ENCODE measurements at places on chromosomes 13 and 19.

DNA sequence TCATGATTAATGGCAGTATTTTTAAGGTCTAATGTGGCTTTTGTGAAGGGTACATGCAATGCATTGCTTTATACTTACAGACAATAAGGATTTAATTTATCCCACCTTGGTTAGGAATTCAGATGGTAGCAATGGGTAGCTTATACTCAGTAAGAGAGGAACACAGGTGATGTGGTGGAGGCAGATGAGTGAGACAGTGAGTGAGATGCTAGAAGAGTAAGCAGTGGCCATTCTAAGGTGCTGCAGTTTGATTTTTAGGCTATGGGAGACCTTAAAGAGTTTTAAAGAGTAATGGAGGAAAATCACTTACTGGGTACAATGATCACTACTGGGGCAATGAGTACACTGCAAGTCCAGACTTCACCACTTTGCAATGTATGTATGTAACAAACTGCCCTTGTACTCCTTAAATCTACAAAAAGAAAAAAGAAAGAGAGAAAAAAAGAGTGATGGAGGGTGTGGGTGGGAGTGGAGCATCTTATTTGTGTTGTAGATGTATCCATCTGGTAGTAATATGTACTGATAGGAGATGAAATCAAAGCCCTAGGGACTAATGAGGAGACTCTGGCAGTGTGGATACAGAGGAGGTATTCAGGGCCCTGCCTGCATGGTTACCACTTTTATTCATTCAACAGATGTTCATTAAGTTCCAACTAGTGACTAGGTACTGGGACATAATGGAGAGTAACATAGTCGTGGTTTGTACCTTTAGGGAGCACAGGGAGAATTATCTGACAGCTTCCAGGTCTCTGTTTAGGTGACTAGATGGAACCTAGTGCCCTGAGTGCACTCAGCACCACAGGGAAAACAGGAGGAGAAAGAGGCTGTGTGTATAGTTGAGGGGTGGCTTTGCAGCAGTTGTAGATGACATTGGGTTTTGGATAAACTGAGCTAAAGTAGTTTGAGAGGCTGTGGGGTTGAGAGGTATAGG, 99.0 kb downstream of the GPC6 start:
- DNase-seq = no peak

DNA sequence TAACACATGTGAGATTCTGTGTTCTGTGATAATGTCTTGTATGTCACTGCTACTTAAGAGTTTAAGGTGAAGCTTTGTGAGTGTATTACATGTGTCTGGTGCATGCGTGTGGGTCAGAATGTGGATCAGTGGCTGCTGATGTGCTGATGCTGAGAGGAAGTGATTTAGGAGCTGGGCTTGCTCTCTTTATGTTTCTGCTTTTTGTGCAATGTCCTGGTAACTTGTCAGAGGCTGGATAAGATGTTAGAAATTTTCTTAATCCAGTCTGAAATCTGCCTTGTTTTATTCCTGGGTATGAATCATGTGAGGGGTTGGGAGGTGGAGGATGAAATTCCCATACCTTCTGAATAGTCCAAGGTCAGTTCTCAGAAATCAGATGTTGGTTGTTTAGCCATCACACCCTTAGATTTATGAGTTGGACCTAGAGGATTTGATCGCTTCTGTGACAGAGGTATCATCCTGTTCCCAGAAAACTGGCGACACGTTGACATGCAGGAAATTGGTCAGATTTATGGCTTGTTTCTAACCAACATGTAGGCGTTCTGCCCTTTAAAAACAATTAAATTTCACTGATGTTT, 24.5 kb upstream of the CXCL17 start:
- no peak for DNase-seq

GRCh38 chr19:18292462-18292809, 11.0 kb upstream of the JUND start:
- peak; percentile 71 for DNase-seq

GRCh38 chr19:19628501-19629134, 598 bp upstream of the LPAR2 start:
- peak; percentile 86 for DNase-seq

DNA sequence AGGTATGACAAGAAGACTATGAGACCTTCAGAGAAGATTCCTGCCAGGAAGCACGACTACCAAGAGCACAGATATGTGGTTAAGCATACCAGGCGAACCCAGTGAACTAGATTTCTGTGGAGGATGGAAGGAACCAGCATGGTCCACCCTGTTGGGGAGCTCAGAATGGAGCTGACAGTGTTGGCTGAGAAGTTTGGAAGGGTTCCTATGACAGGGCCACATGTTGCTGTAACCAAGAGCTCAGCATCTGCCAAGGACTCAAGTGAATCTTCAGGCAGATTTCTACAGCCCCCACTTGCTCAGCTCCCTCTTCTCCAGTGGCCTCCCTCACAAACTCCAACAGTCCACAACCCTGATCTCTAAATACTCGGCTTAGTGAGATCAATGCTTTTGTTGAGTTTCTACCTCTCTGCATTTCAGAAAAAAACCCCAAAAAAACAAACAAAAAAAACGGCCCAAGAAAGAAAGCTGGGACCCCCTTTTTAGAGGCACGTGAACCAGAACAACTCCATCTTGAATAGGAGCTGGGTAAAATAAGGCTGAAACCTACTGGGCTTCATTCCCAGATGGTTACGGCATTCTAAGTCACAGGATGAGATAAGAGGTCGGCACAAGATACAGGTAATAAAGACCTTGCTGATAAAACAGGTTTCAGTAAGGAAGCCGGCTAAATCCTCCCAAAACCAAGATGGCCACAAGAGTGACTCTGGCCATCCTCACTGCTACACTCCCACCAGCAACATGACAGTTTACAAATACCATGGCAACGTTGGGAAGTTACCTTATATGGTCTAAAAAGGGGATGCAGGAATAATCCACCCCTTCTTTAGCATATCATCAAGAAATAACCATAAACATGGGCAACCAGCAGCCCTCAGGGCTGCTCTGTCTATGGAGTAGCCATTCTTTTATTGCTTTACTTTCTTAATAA, 691.1 kb downstream of the UQCRFS1 start:
- no peak for DNase-seq

DNA sequence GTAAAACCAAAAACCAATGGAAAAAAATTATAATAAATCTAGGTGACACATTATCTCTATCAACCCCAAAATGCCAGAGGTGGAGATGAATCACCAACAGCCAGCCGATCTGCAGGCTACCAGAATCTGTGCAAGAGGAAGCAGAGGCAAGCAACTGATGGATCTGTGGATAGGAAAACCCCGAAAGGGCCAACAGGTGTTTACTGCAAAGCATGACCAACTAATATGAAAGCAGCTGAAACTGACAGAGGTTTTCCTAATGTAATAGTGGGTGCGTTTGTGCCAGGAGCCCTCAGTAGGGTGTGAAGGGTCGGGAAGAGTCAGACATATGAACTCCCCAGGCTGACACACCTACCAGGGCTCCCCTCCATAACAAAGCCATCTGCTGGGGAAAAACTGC, 554.6 kb downstream of the RFC3 start:
- DNase-seq = no peak

DNA sequence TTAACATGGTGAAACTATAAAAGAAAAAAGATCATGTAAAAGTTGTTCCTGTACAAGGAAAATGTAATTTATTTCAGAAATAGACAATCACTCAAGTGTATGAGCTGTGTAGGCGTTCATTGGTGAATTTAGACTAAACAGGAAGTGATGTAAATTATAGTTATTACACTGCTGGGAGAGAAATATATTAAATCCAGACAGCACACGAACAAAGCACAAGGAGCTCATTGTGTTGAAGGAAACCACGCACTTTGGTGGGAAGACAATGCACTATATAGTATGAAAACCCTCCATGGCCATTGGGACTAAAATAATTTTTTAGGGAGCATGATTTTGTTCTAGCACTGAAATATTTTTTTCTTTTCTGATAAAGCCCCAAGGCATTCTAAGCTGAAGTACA, 450.5 kb downstream of the KLF12 start:
- DNase-seq = no peak

- DNase-seq = no peak
Measured at GRCh38 chr13:44302233-44302632, 71.4 kb upstream of the SERP2 start.

GRCh38 chr19:33435706-33436359, 62.3 kb downstream of the CEBPG start:
- no peak for DNase-seq

GRCh38 chr19:53626976-53627375, 4.8 kb upstream of the DPRX start:
- no peak for DNase-seq

- no peak for DNase-seq
Measured at GRCh38 chr13:92150606-92151005, 752.2 kb downstream of the GPC5 start.
